ENCODE measurements at places on chromosomes 12 and 14. TPM values are rescaled to one million over a fixed set of nuclear protein-coding genes. Genes with fewer than 3 reads are reported as not detected.

DNA sequence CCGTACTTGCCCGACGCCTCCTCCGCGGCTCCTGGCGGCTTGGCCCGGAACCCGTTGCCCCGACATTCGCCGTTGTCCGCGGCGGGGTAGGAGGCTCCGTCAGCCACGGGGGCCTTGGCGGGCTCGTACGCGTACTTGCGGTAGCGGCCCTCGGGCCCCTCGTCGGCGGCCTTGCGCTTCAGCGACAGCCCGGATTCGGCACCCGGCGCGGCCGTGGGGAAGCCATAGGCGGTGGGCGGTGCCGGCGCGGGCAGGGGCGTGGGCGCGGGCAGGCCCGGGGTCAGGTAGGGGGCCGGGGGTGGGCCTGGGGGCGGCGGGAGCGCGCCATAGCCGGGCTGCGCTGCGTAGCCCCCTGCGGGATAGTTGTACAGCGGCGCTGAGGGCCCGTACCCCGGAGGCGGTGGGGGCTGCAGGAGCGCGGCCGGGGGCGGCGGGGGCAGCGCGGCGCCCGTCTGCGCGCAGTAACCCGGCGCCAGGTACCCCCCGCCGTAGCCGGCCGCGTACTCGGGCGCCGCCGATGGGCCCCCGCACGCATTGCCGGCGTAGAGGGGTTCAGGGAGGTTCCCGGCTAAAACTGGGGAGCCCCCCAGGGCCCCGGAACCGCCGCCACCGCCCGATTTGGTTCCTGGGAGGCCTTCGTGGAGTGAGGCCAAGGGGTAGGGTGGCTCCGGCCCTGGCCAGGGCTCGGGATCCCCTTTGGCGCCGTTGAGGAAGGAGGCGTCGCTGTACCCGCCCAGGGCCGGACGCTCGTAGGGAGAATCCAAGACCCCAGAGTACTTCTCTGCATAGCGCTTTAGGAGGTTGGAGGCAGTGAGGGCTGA, 26.9 kb downstream of the FIGNL2 start:
- DNase-seq, result no peak

DNA sequence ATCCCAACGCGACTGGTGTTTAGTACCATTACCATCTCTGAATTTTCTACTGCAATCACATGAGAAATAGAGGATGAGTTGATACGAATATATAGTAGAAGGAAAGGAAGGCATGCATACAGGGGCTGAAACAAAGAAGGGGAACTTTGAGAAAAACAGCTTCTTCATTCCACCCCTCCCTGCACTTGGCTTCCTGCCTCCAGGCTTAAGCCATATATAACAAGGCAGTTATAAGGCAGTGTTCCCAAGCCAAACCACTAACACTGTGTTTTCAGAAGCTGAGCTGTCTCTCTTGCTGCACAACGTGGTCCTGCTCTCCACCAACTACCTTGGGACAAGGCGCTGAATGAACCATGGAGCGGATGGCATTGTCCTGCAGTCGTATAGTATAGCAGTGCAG, 11.0 kb downstream of the LETMD1 start:
- DNase-seq, result no peak

MYF6 gene
- polyA plus RNA-seq, result not detected

SAV1 gene
- polyA plus RNA-seq, result 7.1 TPM
